ENCODE measurements at places on chromosomes 1 and 21.

- DNase-seq: no peak
Observed at GRCh38 chr1:16165073-16165364, 9.2 kb upstream of the EPHA2 start.

GRCh38 chr1:234915924-234916675, 212.5 kb downstream of the TOMM20 start:
- DNase-seq: no peak

GRCh38 chr1:3734602-3735001, 17.6 kb upstream of the CCDC27 start:
- DNase-seq: no peak

DNA sequence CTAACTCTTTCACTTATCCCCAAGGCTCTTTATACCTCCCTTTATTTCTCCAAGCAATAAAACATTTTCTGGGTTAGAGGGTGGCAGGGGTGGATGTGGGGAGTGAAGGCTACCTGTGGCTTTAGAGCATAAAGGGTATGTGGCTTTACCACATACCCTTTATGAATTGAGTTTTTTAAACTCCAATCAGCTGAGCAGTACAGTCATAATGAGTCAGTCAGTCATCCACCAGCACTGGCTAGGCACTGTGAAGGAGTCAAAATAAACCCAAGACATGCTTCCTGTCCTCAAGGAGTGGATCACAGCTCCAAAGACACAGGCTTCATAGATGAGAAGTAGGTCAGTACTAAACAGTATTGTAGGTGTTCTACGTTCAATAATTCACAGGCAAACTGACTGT, 2.6 kb upstream of the TDRD10 start:
- DNase-seq: no peak

DNA sequence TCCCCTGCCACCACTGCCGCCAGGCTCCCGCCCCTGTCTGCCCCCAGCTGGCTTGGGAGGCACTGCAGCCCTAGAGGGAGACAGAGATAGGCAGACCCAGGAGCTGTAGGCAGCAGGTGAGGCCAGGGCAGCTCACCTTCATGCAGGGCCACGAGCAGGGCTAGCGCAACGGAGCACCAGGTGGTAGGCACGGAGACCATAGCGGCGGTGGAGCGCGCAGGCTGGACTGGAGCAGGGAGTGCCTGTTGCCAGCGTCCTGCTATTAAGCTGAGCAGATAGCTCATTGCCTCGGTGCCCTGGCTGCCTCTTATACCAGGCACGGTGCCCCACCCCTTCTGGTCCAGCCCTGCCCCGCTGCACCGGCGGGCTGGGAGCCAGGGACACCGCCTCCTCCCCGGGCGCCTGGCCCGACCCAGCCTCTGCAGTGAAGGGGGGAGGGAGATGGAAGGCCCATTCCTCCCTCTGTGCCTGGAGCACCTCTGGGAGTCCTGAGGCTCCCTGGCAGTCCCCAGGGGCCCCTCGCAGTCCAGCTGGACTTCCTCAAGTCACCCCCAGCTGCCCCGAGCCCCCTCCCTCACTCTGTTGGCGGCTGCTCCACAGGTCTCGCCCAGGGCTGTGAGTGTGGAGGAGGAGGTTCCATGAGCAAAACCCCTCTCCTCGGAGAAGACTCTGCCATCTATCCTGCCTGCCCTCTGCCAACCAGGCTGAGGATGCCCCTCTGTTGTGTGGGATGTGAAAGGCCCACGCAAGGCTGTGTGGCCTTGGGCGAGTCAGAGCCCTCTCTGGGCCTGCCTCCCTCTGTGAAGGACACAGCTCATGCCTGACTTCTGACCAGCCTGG, at the start of gene EDN2:
EDN2 (minus strand) TSS at position 282 of the 840 bp plus-strand sequence; CDS start at position 200, 82 bp downstream.
- no peak for DNase-seq

DNA sequence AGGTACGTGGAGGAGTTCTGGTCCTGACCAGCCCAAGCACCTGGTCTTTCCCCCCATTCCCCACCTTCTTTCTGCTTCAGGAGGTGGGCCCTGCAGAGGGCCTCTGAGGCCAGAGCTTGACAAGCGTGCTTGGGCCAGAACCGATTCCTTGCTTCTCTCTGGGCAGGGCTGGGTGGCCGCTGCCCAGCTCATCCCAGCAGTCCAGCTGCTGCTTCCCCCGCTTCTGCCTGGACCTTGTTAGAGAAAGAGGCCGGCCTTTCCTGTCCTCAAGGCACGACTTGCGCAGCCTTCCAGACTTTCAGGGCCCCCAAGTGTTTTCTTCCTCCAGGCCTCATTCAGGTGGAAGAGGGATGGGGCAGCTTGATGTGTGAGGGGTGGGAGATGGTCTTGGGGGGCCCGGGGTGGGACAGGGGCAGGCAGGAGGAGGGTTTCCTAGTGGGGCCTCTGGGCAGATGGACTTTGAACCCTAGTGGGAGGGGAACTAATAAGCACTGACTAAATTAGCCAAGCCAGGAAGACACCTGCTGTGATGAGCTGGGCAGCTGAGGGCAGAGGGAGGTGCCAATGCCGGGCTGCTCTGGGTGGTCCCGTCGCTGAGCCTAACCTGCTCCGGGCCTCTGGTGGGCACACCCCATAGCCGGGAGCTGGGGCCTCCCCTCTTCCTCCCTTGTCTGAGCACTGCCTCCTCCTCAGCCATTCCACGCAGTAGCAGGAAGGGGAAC, 36.5 kb downstream of the ARHGEF10L start:
- no peak for DNase-seq

- DNase-seq: no peak
Observed at GRCh38 chr1:79478728-79479373, 472.3 kb upstream of the ADGRL4 start.

GRCh38 chr1:184574588-184574987, 180.1 kb downstream of the EDEM3 start:
- no peak for DNase-seq

DNA sequence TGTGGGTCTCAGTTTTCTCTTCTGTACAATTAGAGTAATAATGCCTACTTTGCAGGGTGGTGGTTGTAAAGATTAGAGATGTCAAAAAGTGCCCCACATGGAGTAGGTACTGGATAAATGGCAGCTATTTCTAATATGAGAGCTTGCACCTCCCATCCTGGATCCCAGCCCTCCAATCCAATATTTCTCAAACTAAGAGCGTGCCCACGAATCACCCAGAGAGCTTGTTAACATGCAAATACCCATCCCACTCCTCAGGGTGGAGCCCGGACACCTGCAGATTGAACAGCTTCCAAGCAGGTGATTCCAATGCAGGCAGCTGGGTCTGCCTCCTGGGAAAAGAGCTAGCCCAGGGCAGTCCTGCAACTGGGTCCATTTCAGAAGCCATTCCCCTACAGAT, 33.0 kb downstream of the LRRN2 start:
- DNase-seq: no peak

- no peak for DNase-seq
Observed at GRCh38 chr1:229645324-229645993, 19.4 kb downstream of the URB2 start.

- DNase-seq: no peak
Observed at GRCh38 chr1:212295579-212295978, 10.4 kb downstream of the PPP2R5A start.

GRCh38 chr1:28519946-28520725, 14.3 kb downstream of the RCC1 start:
- no peak for DNase-seq

- no peak for DNase-seq
Observed at GRCh38 chr21:37862536-37862935, 53.7 kb downstream of the KCNJ6 start.

GRCh38 chr1:160251687-160252526, 10.4 kb downstream of the DCAF8 start:
- peak; percentile 43 for DNase-seq

DNA sequence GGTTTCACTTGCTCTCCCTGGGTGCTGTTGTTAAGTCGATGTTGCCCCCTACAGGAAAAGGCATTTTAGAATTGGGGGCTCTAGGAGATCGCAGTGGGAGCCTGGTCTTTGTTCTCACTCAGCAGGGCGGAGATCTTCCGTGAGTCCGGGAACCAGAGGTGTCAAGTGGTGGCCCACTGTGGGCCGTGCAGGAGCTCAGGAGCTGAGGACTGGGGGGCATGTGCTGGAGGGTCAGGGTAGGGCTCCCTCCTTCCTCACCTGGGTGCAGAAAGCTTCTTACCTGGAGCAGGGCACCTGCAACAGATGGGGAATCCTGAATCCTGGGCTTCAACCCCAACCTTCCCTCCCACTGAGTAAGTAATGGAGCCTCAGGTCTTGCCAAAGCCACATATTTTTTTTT, 392.7 kb downstream of the NPHP4 start:
- no peak for DNase-seq

- no peak for DNase-seq
Observed at GRCh38 chr1:4517186-4517954, 137.0 kb upstream of the AJAP1 start.

DNA sequence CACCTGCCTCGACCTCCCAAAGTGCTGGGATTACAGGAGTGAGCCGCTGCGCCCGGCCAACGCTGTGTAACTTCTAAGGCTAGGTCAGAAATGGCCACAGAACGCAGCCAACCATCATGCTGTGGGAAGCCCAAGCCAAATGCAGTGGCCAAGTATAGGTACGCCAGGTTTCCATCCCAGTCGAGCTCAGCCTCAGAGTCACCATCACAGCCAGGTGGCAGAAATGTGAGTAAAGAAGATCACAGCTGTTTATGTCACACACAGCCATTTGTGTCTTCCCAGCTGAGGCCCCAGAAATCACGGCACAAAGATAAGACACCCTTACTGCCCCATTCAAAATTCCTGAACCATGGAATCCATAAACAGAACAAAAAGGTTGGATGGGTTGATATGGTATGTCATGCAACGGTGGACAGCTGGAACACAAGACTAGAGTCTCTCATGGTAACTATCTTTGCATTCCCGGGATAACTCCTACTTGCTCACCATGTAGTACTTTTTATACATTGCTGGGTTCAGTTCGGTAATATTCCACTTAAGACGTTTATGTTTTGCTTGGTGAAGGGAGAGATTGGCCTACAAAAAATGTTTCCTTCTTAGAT, 84.3 kb downstream of the SLC45A1 start:
- no peak for DNase-seq

DNA sequence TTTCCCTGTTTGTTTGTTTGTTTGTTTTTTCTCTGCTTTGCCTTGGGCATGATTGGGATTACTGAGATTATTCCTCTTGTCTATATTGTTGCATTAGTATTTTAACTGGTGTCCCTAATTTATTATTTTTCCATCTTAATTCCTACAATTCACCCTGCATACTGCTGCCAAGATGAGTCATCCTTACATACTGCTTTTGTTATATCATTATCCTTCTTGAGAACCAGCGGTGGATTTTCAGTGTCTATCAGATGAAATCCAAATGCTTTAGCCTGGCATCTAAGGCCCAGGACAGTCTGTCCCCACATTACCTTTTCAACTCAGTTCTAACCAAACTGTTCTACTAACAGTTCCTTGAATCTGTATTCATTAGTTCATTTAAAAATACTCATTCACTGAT, 101.7 kb downstream of the OLFML2B start:
- DNase-seq: no peak

DNA sequence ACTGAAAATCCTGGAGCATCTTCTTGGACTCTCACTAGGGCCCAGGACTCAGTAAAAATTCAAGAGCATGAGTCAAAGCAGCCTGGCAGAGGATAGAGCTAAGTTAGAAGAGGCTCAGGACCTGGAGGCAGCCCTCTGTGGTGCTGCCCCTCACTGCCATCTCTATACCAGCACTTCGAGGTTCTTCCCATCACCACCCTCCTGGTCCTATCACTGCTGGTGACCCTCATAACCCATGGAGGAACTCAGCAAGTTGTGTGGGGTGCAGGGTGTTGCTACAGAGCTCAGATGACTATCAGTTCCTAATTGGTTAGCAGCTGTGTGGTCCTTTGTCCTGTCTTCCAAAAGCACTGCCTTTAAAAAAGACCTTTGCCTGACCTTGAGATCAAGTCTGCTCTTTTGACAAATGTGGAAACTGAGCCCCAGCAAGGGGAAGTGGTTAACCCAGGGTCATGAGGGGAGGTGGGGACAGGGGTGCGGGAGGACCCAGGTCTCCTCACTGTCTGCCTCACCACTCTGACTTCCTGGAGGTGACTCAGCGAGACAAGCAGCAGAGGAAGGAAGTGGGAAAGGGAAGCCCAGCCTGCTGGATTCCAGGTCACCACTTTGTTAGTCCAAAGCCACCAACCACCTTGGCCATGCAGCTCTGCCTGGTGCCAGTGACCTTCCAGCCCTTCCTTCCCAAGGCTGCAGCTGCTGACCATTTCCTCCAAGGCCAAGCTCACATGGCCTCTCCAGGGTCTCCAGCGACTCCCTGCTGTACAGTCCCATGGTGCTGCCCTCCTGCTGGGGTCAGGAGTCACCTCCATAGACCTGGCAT, 199.4 kb upstream of the EDN2 start:
- DNase-seq: no peak

DNA sequence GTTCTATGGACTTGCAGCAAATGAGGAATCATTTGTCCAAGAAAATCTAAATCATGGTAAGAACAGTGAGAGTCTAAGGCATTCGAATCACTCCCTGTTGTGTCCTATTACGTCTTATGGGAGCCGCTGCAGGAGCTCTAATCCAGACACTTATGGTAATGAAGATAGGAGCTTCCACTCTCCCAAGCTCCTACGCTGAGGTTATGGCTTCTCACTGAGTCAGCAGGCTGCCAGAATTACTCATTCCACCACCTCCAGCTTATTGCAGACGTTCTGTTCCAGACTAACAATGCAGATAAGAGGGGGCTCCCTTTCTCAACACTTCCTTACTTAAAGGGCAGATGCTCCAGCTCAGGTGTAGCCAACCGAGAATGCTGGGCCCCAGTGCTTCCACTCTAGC, 212.6 kb downstream of the GREM2 start:
- no peak for DNase-seq

GRCh38 chr21:25670726-25671125, 31.7 kb downstream of the JAM2 start:
- DNase-seq: no peak

DNA sequence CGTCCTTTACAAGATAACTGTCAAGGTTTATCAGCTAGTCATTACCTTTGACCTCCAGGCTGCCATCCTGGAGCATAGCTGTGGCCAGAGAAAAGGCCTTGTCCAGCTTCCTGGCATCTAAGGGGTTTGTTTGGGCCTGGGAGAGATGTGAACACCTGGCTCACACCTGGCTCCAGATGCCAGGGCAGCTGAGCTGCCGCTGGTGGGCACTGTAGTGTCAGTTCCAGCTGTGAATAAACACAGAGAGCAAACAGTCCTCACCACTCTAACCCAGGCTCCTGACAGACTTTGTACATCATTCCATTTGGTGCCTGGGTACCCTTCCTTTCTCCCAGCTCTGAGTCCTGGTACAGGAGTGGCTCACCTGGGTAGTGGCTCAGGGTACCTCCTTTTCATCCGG, 14.3 kb upstream of the KCNA10 start:
- no peak for DNase-seq

DNA sequence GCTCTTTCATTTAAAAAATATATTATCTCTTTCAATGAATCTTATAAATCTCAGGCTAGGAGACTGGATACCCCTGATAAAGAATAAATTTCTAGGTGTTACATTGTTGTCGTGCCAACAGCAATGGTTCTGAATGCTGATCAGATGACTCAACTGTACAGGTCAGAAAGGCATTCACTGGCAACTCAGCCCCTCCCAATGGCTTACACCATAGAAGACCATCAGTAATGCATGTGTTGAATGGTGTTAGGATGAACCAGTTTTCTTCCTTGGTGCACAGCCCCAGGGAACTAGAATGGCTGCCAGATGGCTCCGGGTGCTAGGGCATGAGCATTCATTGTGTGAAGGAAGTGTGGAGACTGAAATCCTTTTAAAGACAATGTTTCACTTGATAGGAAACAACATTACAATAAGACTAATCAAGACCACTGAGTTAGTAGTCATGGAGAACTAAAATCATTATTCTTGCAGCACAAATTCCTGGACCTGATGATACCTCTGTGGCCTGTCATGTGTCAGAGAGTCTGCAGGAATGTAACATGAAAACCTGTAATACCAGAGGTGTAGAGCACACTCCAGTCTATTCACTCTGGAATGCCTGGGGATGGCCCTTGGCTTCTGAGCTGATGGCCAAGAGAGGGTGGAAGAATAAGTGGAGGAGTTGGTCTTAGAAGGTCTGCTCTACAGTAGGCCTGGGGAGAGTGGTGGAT, 187.7 kb upstream of the LMO4 start:
- no peak for DNase-seq

Data from stimulated activated CD4-positive, alpha-beta T cell treated with anti-CD3 and anti-CD28 coated beads, TNF-alpha, amount 100 ng/mL, for 4 hours (primary cell).